ENCODE measurements at places on chromosomes 5 and 9. TPM values are rescaled to one million over a fixed set of nuclear protein-coding genes. Genes with fewer than 3 reads are reported as not detected.

ZNF618 gene
- 24.9 TPM for total RNA-seq

CATSPER3 gene
- total RNA-seq, result not detected

HRCT1 gene
- 20.4 TPM for total RNA-seq

RNF180 gene
- 46.6 TPM for total RNA-seq

SLC25A2 gene
- 3.5 TPM for total RNA-seq

DPH7 gene
- 36.8 TPM for total RNA-seq

GRM6 gene
- total RNA-seq, result not detected

TAF1L gene
- not detected for total RNA-seq

DNA sequence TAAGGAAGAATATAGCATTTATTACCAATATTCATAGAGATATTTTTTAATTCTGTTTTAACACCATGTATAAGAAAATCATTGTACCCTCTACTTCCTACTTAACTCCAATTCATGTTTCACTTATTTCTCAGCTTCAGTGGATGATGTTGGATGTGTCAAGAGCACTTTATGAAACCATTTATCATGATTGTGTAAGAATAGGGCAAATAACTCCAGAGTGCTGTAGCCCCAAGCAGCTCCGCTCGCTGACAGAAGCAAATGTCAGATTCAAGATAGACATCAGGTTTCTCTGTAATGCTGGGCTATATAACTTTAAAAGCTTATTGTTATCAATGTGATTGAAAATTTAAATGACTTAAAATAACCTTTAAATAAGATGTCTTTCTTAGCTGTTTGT is 50.4 kb downstream of the MAST4 start:
- DNase-seq, result no peak

GRCh38 chr9:744790-745484 is 96.6 kb upstream of the DMRT1 start:
- no peak for DNase-seq

DNA sequence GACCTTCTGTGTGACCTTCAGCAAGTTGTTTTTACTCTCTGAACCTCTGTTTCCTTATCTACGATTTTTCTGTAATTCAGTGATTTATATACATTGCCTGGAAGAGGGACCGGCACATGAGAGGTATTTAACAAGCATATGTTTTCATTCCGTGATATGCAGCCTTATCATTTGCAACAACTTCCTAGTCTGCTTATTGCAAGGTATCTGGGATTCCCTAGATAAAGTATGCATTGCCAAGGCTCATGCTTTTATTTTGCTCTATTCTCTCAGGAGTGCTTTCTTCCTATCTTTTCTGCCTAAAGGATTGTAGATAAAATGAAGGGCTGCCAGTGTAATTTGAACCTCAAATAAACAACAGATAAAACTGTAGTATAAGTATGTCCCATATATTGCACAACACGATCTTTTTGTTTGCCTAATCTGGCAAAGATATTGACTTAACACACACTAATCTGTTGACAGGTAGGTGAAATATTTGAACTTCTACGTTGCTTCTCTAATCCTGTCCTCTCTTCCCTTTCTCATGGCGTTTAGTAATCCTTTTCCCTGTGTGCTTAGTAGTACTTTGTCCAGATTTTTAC is 377.2 kb upstream of the TNC start:
- DNase-seq, result no peak

DNA sequence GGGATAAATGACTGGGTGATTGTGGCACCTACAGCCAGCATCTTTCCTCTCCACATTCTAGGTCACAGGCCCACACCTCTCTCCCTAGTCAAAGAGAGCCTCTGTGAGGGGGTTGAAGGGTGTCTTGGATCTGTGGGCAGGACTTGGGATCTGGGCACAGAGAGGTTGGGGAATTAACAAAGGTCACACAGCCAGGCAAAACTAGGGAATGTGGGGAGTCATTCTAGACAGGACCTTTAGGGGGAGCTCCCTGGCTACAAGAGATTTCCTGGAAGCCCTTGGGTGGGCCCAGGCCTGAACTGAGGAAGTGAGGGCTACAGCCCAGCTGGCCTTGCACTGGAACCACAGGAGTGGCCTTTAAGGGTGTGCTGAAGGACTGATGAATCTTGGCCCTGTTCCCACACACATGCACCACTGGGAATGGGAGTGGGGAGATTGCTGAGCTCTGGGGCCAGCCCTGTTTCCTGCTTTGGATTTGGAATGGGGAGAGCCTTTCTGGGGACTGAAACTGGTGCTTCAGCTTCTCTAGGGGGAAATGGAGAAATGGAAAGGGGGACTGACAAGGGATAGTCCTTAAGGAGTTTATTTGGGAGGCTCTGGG is 12.4 kb upstream of the CXXC5 start:
- DNase-seq, result peak; percentile 46

GRCh38 chr5:103218164-103218563 is 40.4 kb upstream of the MACIR start:
- DNase-seq, result no peak

- DNase-seq, result no peak
Measured at GRCh38 chr5:149340920-149341319, 4.4 kb upstream of the GRPEL2 start.

Data from thoracic aorta (tissue), 2 donors.